HuH-7 (cell line): ENCODE measurements at places on chromosomes 13 and 19.

GRCh38 chr13:97043302-97043701 is 49.0 kb upstream of the OXGR1 start:
- DNase-seq, result no peak

DNA sequence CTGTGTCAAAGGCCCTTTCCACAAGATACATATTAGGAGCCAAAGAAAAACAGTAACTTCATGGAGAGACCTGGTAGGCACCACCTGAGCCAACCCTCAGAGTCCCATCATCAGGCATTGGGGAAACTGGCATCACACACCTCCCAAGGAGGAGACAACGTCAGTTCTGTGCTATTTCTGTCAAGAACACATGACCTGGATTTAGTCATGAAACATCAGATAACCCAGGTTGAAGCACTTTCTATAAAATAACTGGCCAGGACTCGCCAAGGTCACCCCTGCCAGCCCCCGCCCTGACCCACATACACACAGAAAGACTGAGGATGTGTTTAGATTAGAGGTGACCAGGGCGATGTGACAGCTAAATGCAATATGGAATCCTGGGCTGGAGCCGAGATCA is 35.6 kb downstream of the COL4A1 start:
- no peak for DNase-seq

GRCh38 chr13:111659842-111660241 is 339.4 kb downstream of the TEX29 start:
- DNase-seq, result no peak

DNA sequence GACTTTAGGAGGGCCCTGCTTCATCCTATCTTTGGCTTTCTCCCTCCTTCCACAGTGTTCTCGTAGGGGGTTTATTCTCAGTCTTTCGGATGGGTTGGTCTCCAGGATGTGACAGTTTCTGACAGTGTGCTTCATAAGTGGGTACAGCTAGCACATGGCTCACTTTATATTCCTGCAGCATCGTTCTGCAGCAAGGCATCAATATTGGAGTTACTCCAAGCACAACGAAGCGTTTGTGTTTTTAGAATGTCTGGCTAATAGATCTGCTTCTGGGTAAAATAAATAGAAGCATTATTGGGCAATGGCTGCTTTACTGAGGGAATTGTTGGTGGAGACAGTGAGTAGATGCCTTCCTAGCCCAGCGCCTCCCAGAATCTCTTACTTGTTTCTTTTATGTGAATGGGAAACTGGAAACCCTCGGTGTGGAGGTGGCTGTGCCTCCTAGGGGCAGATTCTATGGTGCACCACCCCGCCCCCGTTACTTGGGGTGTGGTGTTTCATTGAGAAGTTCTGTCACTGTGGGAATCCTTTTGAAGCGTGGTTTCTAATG is 2.0 kb downstream of the FARP1 start:
- no peak for DNase-seq

GRCh38 chr19:1073956-1074517 is 7.1 kb downstream of the ARHGAP45 start:
- no peak for DNase-seq

GRCh38 chr13:74778087-74778486 is 643.9 kb upstream of the KLF12 start:
- DNase-seq, result no peak

DNA sequence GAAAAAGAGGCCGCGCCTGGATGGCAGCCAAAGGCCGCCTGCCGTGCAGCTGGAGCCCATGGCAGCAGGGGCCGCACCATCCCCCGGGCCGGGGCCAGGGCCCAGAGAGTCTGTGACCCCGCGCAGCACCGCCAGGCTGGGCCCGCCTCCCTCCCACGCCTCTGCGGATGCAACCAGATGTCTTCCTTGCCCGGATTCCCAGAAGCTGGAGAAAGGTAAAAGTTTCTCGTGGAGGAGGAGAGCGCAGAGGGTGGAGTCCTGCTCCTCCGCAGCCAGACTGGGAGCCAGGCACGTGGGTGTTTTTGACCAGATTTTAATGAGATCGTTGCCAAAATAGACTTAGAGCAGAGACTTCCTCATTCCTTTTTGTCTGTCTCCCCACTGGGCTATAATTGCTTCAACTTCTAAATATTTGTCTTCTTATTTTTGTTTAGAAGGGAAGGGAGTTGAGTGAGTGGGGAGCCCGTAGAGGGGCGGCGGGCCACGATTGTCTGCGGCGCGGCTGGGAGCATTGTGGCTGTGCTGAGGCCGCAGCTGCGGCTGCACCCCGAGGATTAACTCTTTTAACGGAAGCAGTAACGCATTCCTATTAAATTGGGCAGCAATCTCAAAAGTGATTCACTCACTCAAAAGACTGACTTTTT is 22.8 kb upstream of the NDUFS7 start:
- no peak for DNase-seq

- DNase-seq, result no peak
Observed at GRCh38 chr19:38513762-38514167, 80.3 kb downstream of the RYR1 start.

DNA sequence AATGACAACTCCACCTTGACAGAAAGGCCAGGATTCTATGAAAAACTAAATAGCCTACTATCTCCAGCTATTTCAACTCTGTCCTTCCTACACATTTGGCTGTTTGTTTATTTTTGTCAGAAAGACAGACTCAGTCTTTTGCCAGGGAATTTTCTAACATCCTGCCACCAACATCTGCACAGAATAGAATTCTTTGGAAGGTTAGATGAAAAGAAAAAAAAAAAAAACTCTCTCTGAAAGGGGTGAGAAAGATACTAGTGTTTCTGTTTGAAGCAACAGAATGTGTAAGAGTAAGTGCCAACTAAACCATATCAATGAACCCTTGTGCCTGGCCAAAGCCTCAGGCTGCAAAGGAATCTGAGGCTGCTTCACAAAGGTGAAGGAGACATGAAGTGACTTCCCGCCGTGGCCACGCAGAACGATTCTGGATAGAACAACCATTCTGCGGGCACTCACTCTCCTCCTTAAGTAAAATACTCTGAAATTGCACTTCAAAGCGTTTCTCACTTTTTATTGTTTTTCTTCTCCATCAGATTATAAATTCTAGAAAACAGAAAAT is 498.2 kb downstream of the IRS2 start:
- no peak for DNase-seq

DNA sequence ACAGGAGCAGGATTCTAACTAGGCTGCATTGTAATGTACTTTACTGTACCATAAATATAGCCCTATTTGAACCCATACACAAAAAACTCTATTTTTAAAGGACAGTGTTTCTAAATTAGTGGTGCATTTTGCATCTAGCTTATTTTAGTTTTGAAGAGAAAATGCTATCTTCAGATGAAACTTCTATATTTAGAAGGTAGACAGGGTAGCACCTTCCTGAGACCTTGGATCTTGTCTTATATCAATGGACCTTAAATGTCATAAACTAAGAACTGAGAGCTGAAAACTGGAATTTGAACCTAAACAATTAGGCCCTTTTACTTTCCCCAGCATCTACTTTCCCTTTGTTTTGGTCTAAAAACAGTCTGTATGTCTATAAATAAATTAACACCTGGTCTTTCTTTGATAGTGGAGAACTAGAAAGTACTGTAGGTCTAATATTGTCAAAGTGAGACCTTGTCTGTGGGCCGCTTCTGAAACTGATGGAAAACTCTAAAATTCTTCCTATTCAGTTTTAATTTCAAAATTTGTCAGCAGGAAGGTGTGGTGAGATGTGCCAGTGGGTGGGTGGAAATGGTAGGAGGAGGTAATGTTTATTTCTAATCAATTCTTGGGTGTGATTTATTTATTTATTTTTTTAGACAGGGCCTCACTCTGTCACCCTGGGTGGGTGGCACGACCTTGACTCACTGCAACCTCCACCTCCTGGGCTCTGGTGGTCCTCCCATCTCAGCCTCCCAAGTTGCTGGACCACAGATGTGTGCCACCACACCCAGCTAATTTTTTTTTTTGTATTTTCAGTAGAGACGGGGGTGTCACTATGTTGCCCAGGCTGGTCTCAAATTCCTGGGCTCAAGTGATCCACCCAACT is 10.1 kb downstream of the COG3 start:
- DNase-seq, result no peak

DNA sequence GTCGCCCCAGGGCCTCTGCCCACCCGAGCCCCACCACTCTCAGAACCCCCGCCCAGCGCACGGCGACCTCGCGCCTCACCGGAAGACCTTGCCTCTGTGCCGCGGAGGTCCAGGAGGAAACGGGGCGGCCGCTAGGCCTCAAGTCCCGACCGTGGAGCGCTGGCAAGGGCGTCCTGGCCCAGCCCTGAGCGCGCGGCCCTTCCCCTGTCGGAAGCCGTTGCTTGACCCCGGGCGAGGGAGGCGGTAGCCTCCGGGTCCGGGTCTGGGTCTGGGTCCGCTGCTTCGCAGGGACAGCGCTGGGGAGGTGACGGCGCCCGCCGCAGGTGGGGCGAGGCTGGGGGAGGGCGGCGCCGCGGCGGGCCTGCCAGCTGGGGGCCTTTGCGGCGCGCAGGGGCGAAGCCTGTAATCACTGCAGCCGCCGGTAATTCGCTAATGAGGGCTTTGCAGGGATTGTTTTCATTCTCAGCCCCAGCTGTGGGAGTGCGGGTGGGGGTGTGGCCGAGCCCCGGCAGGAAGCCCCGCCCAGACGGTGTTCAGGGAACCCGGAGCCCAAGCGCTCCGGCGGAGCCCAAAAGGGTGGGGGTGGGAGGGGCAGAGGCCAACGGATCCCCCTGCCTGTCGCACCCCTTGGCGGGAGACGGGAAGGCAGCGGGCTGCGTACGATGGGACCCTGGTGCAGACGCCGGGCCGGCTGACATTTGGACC is 8.6 kb downstream of the C19orf25 start:
- DNase-seq, result peak; percentile 87

DNA sequence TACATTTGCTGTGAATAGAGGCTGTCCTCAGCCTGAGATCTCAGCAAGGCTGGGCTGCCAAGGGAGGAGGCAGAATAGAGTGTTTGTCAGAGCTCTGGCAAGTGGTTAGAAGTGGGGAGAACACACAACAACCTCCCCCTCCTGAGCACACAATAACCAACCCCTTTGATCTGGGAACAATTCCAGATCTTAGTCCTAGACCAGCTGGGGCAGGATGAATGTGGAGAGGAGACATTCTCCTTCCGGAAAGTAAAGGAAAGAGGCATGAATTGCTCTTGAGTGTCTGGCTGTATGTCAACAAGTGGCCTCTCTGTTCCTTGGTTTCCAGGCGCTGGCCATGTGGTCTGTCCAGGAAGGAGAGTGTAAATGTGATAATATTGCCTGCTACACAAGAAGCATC is 114.9 kb upstream of the TMTC4 start:
- DNase-seq, result no peak

- no peak for DNase-seq
Observed at GRCh38 chr13:112183532-112184090, 116.7 kb downstream of the SOX1 start.

GRCh38 chr19:38265921-38266429 is 1.6 kb downstream of the SPINT2 start:
- no peak for DNase-seq

GRCh38 chr13:113028336-113029060 is 59.5 kb downstream of the MCF2L start:
- DNase-seq, result no peak

- DNase-seq, result no peak
Observed at GRCh38 chr13:39282400-39282972, 244.2 kb downstream of the NHLRC3 start.

DNA sequence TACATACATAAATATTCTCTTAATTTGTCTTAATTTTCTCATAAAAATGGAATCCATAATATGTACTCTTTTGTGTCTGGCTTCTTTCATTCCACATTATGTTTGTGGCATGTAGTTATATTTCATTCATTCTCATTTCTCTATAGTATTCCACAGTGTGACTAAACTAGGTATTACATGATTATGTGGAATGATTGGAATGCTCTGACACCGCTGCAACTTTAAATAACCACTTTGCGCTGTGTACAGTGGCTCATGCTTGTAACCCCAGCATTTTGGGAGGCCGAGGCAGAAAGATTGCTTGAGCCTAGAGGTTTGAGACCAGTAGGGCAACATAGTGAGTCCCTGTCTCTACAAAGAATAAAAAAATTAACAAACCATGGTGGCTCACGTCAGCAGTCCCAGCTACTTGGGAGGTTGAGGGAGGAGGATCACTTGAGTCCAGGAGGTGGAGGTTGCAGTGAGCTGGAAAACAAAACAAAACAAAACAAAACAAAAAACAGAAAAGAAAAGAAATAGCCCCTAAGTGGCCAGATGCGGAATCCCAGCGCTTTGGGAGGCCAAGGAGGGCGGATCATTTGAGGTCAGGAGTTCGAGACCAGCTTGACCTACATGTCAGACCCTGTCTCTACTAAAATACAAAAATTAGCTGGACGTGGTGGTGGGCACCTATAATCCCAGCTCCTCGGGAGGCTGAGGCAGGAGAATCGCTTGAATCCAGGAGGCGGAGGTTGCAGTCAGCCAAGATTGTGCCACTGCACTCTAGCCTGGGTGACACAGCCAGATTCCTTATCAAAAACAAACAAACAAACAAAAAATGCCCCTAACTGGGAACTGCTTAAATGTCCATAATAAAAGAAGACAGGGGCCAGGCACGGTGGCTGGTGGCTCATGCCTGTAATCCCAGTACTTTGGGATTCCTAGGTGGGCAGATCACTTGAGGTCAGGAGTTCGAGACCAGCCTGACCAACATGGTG is 8.0 kb upstream of the SAE1 start:
- DNase-seq, result no peak

DNA sequence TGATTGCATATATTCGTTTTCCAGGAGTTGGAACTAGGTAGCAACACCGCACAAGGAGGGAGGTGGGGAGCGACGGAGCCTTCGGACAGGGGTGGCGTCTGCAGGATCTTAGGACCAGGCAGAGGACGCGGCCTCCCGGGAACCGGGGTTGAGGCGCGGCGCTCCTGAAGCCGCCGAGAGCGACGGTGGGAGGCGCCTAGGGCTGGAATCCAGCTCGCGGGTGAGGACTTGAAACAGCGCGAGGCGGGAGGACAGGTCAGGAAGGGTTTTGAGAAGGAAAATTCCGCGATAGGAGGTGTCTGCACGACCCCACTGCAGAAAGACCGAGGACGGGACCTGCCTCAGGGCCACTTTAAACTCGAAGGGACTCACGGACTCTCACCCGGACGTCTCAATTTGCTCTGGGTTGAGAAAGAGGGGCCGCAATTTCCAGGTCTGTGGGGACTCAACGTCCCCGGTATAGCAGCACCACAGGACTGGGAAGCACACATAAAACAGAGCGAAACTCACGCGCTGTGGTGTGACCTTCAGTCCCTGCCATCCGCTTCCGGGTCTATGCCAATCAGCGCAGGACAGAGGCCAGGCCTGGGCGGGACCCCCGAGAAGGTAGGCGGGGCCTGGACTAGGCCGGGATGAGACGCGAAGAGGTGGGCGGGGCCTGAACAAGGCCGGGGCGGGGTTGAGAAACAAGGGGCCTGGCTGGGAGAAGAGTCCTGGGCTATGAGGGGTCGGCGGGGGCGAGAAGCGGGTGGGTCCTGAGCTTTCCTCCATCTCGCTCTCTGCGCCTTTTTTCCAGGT is at the start of gene ZNF320:
Gene ZNF320, minus strand, starts transcription at position 498 of the 798 bp plus-strand sequence. CDS start 7,380 bp downstream, outside the sequence.
- DNase-seq, result peak; percentile 89
